ENCODE measurements at places on chromosomes 11 and 22.

- peak; percentile 73 for DNase-seq
These were observed 79.1 kb upstream of the KCNQ1OT1 start for GRCh38 chr11:2778630-2779498.

- DNase-seq, result no peak
These were observed 2091.9 kb downstream of the LRRC4C start for GRCh38 chr11:39367534-39367933.

GRCh38 chr11:8336356-8337129 lies 72.9 kb upstream of the LMO1 start:
- no peak for DNase-seq

GRCh38 chr22:40975366-40975765 lies 24.2 kb downstream of the RBX1 start:
- no peak for DNase-seq

GRCh38 chr11:87007963-87008362 lies 29.8 kb upstream of the TMEM135 start:
- no peak for DNase-seq
